ENCODE measurements at places on chromosomes 7 and 10.

- no peak for DNase-seq
These were observed 140.0 kb downstream of the ITGB8 start for GRCh38 chr7:20470726-20471125.

- DNase-seq: no peak
These were observed 54.8 kb upstream of the TNKS2 start for GRCh38 chr10:91743465-91743864.

DNA sequence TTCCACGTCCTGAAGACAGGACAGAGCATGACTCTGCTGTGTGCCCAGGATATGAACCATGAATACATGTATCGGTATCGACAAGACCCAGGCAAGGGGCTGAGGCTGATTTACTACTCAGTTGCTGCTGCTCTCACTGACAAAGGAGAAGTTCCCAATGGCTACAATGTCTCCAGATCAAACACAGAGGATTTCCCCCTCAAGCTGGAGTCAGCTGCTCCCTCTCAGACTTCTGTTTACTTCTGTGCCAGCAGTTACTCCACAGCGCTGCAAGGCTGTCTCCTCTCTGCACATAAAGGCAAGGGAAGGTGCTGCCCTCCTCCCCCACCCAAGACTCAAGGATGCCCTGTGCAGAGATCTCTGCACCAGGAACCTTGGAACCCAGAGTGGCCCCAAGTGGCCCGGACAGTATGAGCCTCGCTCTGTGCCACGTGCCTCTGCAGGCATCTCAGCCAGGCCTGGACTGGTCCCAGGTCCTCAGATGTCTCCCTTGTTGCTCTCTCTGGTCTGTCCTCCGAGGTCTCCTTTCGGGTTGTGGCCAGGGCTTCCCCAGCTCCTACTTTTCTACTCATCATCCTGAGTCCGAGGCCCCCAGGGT lies 230.3 kb upstream of the PRSS58 start:
- no peak for DNase-seq

- peak; percentile 43 for DNase-seq
These were observed 65.3 kb downstream of the CARD11 start for GRCh38 chr7:2978408-2978807.

DNA sequence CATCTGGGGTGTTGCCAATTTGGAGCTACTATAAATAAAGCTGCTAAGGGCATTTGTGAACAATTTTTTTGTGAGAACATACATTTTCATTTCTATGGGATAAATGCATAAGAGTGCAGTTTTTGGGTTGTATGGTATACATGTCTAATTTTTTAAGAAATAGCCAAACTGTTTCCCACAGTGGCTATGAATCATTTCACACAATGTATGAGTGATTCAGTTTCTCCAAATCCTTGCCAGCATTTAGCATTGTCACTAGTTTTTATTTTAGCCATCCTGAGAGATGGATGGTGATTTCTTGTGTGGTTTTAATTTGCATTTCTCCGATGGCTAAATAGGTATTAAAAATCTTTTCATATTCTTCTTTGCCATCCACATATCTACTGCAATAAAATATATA lies 105.3 kb downstream of the AMPH start:
- DNase-seq: no peak

GRCh38 chr7:151484971-151485707 lies 34.6 kb downstream of the RHEB start:
- no peak for DNase-seq

DNA sequence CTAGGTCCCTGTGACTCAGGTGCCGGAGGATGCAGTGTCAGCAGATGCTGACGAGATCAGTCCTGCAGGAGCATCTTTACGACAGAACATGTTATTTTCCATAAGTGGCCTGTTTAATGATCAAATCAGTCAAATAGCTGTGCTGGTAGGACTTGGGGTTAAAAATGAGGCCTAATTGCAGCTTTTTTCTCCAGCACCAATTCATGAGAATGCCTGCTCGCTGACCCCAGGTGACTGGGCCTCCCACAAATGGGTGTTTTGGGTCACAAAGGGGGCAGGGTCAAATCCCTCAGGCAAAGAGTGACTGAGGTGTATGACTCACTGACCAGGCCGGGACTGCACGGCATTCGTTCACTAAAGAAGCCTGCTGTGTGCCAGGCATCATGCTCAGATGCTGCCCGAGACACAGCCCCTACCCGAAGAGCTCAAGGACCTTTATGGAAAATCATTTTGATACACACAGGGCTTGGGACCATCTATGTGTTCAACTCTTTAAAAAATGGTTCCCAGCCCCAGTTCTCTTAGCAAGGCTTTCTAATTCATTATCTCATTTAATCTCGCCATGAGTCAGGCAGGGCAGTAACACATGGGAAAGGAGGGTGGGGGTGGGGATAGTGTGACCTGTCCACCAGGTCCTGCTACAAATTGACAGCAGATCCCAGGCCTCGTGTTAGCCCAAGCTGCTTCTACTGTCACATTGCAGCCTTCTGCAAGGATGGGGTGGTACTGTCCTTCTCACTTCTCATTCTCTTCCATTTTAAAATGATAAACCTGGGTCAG lies 21.1 kb downstream of the ZNF775 start:
- DNase-seq: no peak

GRCh38 chr7:94300176-94300835 lies 94.4 kb upstream of the COL1A2 start:
- no peak for DNase-seq

- no peak for DNase-seq
These were observed 200.2 kb downstream of the ZNF438 start for GRCh38 chr10:30831426-30831825.

GRCh38 chr7:91383053-91383904 lies 119.0 kb downstream of the FZD1 start:
- DNase-seq: no peak

DNA sequence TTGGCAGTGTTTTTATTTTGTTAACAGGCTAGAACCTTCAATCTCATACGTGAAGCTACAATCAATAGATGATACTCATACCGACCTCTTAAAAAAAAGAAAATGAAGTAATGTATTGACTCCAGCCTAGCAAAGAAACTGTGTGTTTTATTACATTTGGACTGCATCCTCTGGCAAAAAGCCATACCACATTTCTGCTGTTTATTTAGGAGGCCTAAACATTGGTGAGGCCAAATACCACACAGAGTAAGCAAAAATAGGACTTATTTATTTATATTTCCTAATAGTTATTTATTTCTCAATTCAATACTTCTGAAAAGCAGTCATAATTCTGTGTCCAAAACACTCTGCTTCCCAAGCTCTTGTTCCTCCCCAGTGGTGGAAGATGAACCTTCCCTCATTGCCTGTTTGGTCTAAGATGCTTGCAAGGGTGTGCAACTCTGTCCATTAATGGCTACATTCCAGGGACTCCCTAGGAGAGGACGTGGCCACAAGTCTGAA lies 398.8 kb upstream of the KLF6 start:
- DNase-seq: no peak

GRCh38 chr10:94115725-94116124 lies 122.0 kb downstream of the PLCE1 start:
- no peak for DNase-seq

DNA sequence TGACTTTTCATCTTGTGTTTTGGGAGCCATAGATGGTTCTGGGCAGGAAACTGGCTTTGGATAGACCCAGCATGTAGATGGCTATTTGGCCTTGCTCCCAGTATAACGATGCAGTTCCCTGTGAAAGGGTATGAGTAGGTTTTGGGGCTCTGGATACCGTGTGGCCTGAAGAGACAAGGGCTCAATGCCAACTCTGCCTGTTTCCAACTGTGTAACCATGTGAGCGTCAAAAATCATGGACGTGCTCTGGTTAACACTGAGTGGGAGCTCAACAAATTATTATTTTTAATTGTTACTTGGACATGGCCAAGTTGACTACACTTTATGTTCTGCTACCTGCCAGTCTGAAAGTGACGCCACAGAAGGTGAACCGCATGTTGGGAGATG lies 41.8 kb downstream of the EGFR start:
- no peak for DNase-seq

GRCh38 chr7:20089431-20089830 lies 127.8 kb downstream of the MACC1 start:
- no peak for DNase-seq

DNA sequence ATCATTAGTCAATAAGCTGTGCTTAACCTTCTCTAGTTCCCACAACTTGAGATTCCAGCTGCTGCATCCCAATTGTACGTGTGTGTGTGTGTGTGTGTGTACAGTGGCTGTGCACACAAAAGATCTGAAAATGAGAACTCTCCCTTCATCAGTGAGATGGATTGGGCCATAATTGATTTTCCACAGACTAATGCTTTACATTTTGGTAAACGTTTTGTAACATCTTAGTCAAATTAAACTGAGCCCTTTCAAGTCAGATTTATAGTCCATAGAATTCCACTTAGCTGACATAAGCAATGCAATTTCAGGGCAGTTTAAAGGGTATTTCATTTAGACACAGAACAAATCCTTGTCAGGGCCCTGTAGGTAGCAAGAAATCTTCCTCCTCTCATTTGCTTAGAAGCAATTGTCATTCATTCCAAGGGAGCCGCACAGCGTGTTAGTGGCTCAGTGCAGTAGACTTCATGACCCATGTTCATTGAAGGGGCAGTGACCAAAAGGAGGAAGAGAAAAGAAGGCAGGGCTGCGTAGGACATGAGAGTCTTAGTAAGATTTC lies 1123.5 kb upstream of the AUTS2 start:
- DNase-seq: no peak

DNA sequence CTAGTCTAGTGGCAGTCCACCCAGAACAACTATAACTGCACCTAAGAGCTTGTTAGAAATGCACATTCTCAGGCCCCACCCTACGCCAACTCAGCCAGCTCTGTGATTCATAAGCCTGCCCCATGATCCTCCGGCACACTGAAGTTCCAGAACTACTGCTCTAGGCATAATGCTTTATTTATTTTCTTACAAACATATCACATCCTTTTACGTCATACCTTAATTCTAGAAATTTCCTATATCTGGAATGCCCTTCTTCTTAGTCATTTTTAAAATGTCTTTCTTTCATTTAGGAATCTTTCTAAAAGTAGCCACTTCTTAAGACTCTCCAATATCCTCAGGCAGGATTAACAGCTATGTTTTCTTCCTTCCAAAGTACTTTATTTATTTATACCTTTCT lies 480.1 kb downstream of the INHBA start:
- no peak for DNase-seq

DNA sequence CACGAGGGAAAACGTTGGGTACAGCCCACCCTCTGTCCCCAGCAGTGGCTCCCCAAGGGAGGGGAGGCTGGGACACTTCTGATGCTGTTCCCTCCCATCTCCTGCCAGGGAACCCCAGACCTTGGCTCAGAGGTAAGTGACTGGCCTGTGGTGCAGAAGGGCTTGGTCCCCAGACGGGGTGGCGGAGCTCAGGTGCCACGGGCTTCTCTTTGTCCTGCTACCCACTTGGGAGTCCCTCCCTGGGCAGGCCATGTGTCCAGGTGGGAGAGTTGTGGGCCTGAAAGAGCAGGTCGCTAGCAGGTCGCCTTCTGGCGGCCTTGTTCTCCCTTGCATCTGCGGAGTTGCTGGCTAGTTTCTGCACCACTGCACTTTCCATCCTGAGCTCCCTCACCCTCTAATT lies 10.1 kb downstream of the ATP5MF start:
- DNase-seq: no peak

- DNase-seq: no peak
These were observed 46.9 kb upstream of the PSMG3 start for GRCh38 chr7:1616741-1617140.

DNA sequence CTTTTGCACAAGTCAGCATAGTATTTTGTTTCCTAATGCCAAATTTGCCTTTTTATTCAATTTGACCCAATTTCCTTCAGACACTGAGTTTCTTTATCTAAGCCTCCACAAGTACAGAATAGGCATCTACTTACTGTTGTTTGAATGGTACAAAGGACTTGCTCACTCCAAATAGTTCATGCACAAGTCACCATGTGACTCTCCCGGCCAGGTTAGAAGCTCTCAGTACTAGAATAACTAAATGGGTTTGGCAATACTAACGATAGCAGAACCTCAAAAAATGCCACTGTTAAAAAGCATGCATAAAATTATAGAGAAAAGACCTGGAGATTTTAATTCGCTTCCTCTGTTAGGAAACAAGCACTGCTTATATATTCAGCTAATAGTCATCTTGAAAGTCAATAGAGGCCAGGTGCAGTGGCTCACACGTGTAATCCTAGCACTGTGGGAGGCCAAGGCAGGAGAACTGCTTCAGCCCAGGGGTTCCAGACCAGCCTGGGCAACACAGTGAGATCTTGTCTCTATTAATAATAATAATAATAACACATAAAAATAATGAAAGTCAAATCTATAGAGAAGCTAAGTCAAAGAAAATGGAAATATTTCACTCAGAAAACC lies 335.8 kb upstream of the MBL2 start:
- no peak for DNase-seq

GRCh38 chr7:117690147-117690546 lies 183.1 kb downstream of the CTTNBP2 start:
- DNase-seq: no peak

DNA sequence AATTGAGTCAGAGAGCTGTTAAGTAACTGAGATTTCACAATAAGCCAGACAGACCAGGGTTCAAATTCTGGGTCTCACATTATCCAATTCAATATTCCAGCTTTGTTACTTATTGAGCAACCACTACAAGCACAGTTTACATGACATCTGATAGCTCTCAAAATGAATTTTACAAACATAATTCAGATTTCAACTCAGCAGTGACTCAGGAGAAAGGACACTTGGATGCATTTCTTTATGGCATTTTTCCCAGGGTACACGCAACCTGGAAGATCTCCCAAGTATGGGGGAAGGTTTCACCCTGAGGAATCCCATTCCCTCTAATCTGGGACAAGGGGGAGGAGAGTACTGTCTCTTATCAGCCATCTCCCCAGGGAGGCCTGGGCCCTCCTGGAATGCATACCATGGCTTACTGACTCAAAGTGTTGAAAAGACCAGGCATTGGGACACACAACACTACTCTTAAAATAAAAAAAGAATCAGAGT lies 102.4 kb downstream of the CFTR start:
- DNase-seq: no peak

DNA sequence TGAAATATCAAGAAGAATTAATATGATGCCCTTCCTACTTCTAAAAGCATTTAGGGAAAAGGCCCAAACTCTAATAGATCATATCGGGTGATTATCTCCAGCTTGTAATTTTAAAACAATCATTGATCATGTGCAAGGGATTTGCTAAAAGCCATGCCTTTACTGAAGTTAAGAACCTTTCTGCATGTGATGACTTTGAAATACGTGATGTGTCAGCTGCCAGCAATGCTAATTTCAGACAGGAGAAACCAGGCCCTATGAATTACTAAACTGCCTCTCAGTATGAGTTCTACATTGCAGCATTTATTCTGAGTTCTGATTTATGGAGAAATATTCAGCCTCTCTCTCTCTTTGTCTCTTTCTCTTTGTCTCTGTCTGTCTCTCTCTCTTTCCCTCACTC lies 203.6 kb upstream of the AKR1E2 start:
- no peak for DNase-seq

GRCh38 chr10:122462533-122463465 lies 1.4 kb downstream of the HTRA1 start:
- DNase-seq: no peak

All from stimulated activated CD8-positive, alpha-beta memory T cell treated with anti-CD3 and anti-CD28 coated beads, Interleukin-4, amount 100 ng/mL, for 4 hours (primary cell).